ENCODE measurements at places on chromosomes 6 and 20. TPM values are rescaled to one million over a fixed set of nuclear protein-coding genes. Genes with fewer than 3 reads are reported as not detected.

MMP24 gene
- total RNA-seq, result 7.2 TPM

TRIM10 gene
- 0.22 TPM for total RNA-seq

GPLD1 gene
- total RNA-seq, result 8.4 TPM

SLC22A16 gene
- total RNA-seq, result 0.34 TPM

UNC5CL gene
- 3.3 TPM for total RNA-seq

ARMH2 gene
- total RNA-seq, result not detected

FOXS1 gene
- not detected for total RNA-seq

HLA-DQB1 gene
- 3.8 TPM for total RNA-seq

ZKSCAN8 gene
- 21.7 TPM for total RNA-seq

FAM184A gene
- total RNA-seq, result 19.2 TPM

LEMD2 gene
- total RNA-seq, result 46.6 TPM

PKHD1 gene
- 0.09 TPM for total RNA-seq

BCAS4 gene
- 29.8 TPM for total RNA-seq

TSPO2 gene
- total RNA-seq, result not detected

SYTL3 gene
- total RNA-seq, result 0.27 TPM

SPEF1 gene
- total RNA-seq, result 0.64 TPM

PPIL4 gene
- total RNA-seq, result 24.8 TPM

WFDC5 gene
- not detected for total RNA-seq

PPP1R3G gene
- total RNA-seq, result 0.48 TPM

SRMS gene
- total RNA-seq, result 0.46 TPM

APOM gene
- total RNA-seq, result 4.3 TPM

Data from WTC11 (cell line).